Stimulated activated CD8-positive, alpha-beta memory T cell treated with anti-CD3 and anti-CD28 coated beads, Interleukin-15, amount 100 ng/mL, for 4 hours (primary cell): ENCODE measurements at places on chromosomes 4 and X.

GRCh38 chr4:161815841-161816240 lies 348.0 kb downstream of the FSTL5 start:
- no peak for DNase-seq

- DNase-seq, result no peak
These were observed 132.9 kb downstream of the CHIC2 start for GRCh38 chr4:53931461-53931961.

- DNase-seq, result no peak
These were observed 22.8 kb upstream of the FMR1NB start for GRCh38 chrX:147958291-147958690.

DNA sequence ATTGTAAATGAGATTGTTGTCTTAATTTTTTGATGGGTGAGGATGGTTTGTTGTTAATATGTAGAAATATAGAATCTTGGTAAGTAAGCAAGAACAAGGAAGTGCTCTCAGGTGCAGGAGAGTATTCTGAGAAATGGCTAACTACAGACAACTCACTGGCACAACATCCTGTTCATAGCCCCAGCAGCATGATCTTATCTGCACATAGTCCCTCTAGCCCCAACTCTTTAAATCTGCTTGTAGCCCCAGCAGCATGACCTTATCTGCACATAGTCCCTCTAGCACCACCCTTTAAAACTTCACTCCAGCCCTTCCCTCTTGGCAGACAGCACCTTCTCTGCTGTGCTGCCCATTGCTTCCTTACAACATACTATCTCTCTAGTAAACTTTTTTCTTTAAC lies 1957.1 kb upstream of the ADGRL3 start:
- DNase-seq, result no peak

DNA sequence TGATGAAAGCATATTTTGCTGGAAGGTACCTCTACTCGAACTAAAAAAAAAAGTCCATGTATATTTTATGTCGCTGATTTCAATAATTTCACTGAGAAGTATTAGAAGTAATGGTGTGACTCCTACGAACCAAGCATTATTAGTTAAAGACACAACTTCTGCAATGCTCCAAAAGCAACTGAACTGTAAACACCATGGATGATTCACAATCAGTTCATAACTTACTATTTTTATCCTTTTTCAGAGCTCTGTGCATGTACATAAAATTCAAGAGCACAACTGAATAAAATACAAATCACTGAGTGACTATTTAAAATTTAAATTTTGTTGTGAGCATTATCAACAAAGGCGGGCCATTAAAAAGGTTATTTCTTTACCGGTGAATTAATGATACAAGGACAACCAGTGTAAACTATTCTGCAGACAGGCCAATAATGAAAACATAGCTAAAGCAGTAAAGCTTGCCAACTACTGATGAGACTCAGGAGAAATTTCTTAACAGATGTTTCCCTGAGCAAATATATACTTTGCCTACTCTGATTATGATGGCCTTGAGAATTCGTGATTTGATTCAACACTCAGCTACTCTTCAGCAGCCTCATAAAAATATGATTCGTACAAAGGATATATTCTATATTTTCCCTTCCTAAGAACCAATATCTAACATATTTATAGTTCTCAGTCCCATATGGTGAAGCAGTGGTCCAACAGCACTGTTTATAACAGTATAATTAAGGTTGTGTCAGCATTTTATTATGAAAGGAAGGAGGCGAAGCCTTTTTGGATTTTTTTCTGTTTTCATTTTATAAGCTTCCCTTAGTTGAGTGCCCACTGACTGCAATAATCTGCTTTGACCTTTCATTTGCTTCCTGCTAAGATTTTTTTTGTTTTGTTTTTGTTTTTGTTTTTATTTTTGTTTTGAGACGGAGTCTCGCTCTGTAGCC lies 62.8 kb upstream of the NEIL3 start:
- DNase-seq, result no peak

DNA sequence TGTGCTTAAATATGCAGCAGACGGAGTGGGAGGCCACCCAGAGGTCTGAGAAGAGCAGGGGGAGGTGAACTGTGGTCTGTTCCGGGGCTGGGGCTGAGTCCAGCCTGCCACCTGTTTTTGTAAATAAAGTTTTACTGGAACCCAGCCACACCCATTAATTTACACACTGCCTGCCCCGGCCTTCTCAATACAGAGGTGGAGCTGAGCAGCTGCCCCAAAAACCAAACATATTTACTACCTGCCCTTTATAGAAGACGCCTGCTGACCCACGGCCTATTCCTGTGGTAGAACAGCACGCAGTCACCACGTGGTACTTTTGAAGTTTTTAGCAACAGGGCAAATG lies 45.9 kb downstream of the FGFRL1 start:
- DNase-seq, result no peak

GRCh38 chrX:45017946-45018345 lies 145.0 kb downstream of the KDM6A start:
- no peak for DNase-seq

DNA sequence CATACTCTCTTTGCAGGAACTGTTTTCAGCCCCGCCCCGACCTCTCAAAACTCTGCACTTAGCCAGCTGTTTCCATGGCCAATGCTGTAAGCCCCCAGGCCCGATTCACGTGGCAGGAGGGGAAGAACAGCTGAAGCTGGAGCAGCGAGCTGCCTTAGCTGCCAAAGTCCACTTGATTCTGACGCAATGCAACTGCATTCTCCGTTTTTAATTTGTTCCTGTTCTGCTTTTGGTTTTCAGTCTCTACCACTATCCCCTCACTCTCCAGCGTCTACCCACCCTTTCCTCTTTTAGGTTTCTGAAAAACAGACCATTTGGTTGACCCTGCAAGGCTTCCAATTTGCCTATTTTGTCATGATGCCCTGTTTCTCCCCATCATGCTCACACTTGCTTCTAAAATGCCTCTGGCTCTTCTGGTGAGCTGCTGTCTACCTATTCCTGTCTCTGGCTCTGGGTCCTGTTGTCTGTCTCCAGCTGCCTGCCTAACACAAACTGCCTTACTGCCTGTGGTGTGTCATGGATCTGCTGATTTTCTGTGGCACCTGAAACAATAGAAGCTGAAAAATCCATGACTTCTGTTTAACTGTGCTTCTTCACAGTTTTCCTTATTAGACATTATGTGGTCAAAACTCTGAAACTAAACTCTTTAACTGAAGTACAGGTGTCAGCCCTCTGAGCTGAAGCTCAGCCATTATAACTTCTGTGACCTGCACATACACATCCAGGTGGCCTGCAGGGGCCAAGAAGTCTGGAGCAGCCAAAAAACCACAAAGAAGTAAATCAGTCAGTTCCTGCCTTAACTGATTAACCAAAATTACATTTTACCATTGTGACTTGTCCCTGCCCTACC lies 160.5 kb upstream of the AGTR2 start:
- no peak for DNase-seq

DNA sequence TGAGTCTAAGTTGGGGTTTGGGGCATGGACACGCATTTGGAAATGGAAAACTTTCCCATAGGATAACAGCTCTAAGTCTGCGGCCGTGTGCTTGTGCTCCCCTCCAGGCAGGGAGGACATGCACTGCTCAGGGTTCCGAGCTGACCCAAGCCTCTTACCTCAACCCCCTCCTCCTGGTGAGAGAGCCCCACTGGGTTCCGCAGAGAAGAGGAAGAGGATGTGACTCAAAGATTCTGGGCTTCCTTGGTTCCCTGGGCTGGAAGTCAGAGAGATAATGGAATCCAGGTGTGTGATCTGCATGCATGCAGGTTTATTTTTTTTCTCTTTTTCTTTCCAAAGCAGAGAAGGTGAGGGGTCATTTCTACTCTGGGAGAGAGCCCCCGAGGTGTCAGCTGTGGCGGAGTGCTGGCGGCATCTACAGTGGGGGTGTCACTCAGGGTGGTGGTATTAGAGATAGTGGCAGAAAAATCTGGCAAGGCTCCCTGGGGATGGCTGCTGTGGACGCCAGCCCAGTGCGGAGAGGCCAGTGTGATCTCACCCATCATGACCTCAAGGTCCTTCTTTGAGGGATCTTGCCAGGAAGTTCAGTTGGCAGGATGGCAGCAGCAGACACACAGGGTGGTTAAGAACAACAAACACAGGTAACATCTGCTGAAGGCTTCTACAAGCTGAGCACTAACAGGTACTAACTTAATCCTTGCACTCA lies 168.7 kb upstream of the HAND2 start:
- DNase-seq, result no peak

- no peak for DNase-seq
These were observed 72.1 kb downstream of the ARHGEF38 start for GRCh38 chr4:105624530-105624929.

- no peak for DNase-seq
These were observed 567.4 kb upstream of the CPEB2 start for GRCh38 chr4:14434916-14435315.

DNA sequence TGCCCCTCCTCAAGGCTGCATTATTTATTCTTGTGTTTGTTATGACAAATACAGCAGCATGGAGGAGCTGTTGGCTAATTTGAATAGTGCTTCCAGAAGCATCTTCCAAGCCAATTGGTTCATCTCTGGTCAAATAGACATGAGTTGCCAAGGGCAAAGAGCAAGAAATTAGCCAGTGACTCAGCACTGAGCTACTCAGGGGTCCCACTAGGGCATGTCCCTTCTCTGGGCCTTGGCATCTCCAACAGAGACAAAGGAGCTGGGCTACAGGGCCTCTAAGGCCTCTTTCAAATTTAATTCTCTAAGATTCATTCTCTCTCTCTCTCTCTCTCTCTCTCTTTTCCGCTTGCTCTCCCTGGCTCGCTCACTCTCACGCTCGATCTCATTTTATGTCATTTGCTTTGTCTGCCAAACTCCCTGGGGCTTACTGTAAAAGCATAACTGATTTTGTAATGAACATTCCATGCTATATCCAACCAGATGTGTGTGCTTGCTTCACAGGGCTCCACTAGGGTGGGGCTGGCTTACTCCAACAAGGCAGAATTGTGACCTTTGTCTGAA lies 86.7 kb upstream of the MAGEA4 start:
- no peak for DNase-seq

DNA sequence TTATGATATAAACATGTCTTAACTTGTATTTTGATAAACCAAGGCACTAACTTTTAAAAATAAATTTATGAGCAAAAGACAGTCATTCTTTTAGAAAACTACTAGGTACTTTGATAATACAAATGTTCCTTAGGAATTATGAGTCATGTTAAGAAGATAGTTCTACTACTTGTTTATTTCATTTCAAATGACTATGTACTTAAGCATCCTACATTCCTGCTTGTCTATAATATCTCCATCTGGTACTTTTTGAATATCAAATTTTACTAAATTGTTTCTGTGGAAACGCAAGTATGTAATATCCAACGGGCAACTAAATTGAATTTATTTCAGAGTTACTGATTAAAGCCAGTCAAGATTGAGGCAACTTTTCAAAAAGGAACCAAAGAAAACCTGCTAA lies 61.8 kb downstream of the CAMK2D start:
- DNase-seq, result no peak

DNA sequence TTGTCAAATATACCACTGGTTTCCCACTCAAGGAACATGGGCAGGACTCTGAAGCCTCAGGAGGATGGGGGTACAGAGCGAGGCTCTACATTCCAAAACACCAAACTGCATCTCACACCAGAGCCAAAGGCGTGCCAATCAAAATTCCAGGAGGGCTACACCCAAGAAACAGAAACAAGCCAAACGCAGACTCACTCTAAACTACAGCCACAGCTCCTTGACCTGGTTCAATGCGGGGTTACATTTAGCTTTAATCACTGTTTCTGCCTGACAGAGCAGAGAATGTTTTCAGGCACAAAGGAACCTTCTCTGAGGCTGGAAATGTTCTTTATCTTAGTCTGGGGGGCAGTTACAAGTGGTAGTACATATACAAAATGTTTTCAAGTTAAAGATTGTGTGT lies 2121.5 kb upstream of the AGA start:
- DNase-seq, result no peak

DNA sequence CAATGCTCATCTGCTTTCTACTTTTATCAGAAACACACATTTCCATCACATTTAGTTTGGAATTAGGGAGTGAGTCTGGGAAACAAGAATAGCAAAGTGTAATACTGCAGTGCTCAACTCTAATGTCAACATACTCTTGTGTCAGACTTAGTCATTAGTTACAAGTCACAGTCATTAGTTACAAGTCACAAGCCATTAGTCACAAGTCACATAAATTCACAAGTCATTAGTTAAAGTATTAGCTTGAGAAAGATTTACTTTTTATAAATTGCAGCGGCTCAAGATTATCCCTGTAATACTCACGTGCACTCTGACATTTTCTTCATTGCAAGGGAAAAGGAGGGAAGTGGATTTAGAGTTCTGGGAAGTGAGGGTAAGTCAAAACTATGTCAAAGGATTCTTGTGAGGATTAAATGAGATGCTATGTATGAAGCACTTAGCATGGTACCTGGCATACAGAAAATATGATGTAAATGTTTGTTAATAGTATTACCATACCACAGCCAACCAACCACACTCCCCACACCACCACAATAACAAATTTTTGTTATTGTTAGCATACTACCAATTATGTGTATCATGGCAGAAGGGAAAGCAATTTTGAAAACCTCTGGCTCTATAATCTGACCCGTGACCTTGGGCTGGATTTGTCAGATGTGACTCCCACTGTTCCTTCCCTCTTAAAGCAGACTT lies 116.6 kb downstream of the ARHGAP24 start:
- DNase-seq, result no peak

DNA sequence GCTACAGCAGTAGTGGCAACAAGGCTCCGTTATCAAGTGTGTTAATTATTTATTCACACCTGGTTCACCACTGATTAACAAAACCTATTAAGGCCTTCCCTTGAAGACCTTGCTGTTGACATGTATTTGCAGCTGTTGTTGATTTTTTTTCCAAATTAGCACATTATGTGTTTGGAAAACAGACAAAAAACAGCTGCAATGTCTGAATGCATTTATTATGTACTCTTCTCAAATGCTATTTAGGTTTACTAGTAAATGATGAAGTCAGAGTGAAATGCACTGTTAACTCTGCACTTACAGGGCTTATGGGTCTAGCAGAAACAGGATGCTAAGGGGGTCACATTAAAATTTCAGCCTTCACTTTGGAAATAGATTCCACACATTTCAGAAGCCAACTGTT lies 99.5 kb upstream of the PCDH7 start:
- DNase-seq, result no peak

GRCh38 chrX:1041091-1041490 lies 171.4 kb downstream of the CRLF2 start:
- DNase-seq, result no peak

DNA sequence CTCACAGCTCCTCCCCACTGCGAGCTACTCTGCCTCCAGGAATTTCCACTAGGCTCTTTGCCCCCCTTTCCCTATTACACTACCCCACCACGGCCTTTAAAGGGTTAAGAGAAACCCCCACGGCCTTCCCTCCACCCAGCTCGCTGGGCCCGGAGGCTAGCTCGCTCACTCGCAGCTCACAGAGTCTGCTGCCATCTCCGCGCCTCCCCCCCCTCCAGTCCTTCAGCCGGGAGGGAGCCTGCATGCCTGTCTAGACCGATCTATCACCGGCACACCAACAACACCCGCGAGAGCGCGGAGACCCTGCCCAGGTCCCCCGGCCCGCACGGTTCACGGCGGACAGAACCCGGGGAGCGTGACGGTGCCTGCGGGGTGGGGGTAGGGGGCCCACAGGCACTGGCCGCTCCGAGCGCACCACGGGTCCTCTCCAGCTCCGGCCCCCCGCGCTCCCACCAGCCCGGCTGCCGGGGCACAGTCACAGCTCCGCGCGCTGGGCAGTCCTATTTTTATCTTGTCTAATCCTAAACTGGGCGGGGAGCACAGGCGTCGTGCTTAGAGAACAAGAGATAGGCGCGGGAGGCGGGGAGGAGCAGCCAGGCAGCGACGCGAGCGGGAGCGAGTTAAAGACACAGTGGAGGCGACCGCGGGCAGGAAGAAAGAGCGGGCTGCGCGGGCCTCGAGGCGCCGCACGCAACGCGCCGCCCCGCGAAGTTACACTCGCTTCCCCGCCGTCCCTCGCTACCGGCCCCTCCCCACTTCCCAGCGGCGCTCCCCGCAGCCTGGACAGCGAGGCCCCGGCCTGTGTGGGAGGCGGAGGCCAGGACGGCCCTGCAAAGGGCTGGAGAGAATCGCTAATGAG lies 3.5 kb downstream of the BCOR start:
- no peak for DNase-seq
